ENCODE measurements at places on chromosomes 2 and 18. TPM values are rescaled to one million over a fixed set of nuclear protein-coding genes. Genes with fewer than 3 reads are reported as not detected.

DNA sequence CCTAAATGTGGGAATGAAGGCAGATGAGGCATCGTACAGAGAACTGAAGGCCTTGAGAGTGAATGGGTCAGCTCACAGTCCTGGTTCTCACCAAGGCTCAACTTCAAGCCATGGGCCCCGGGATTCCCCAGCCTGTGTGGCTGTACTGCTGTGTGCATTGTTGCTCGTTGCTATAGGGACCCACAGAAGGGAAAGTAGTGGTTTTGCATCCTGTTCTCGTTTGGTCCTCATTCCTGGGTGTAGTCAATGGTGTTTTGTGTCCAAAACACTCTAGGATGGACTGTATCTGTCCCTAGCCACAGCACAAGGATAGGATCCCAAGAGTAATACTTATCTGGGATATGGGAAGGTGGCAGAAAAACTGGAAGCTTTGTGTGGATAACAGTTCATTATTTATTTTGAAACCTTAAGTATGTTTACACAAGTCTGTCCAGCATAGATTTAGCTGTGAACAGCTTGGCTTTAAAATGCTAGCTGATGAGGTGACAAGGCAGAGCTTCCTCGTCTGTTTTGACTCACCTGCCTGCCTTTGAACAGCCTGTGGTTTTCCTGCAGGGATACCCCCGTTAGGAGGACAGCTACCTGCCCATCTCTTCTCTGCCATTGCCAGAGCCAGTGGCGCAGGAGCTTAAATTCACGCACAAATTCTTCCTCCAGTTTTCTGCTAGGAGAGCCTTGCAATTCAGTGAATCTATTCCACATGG lies 85.0 kb downstream of the WDSUB1 start:
- H3K4me1 ChIP-seq = no peaks in the 10 kb centered on the region
- H3K27ac ChIP-seq = no peak overlapping the region
- no peaks in the 10 kb centered on the region for H3K27me3 ChIP-seq
- no peak for DNase-seq
- H3K36me3 ChIP-seq = no peaks in the 10 kb centered on the region

GRCh38 chr18:58087928-58088690 lies 44.1 kb downstream of the NEDD4L start:
- H3K36me3 ChIP-seq = no peaks in the 10 kb centered on the region
- no peak for DNase-seq
- H3K27ac ChIP-seq = peak overlapping the region; percentile 70
- peaks cover 22% of the 10 kb centered on the region for H3K4me1 ChIP-seq

DNA sequence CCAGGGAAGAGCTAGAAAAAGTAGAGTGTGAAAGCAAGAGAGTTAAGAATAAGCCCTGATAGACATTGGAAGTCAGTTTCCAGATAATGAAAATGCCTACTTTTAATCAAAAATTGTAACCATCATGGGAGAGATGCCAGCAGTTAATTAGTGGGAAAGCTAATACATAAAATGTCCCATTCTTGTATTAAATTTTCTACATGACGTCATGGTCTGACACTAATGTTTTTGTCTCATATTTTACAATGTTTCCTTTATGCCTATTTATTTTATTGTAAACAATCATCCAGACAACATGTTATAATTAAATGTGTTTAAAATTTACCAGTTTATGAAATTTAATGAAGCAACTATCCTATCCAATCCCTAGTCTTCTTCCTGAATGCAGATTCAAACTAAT lies 26.3 kb upstream of the CCDC178 start:
- H3K27ac ChIP-seq = no peak overlapping the region
- no peak overlapping the region for H3K4me3 ChIP-seq
- no peaks in the 10 kb centered on the region for H3K27me3 ChIP-seq
- no peak for DNase-seq

GRCh38 chr2:235901243-235901642 lies 266.9 kb downstream of the GBX2 start:
- H3K4me3 ChIP-seq = no peak overlapping the region
- no peak for DNase-seq
- no peaks in the 10 kb centered on the region for H3K27me3 ChIP-seq
- no peak overlapping the region for H3K27ac ChIP-seq
- H3K4me1 ChIP-seq = no peaks in the 10 kb centered on the region

DNA sequence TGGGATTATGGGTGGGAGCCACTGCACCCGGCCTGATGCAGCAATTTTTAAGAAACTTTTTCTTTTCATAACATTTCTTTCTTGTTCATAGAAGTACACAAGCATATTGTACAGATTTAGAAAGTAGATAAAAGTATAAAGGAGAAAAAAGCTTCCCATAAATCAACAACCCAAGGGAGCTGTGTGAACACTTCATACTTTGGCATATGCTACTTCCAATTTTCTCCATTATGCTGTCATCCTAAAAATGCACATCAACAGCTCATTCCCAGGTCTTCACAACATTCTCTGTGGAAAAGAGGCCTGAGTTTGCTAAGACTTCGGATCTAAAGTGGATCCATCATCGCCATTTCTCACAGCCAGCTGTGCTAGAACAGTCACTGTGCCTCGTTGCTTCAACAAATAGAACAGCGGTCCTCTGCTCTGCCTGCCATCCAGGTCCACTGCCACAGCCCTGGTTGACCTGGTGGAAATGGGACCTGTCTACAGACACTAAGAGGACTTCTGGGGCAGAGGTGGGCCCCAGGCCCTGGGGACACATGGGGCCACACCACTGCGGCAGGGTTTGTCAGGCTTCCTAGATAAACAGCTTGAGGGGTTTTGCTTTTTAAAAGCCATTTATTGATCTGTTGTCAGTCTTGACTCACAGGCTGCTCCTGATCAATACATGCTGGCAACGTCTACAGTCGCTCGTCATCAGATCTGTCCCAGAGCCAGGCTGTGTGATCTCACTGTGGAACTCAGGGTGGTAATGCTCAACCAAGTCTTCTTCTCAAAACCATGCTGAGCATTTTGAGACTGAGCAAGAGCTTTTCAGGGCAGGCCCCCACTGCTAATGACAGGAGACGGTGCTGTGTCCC lies 72.7 kb upstream of the MGAT4A start:
- H3K4me1 ChIP-seq = peaks cover 25% of the 10 kb centered on the region
- DNase-seq = no peak
- no peak overlapping the region for H3K27ac ChIP-seq
- no peaks in the 10 kb centered on the region for H3K36me3 ChIP-seq

- no peak for DNase-seq
- peak overlapping the region; percentile 56 for H3K27ac ChIP-seq
- H3K36me3 ChIP-seq = no peaks in the 10 kb centered on the region
Measured at GRCh38 chr18:46097431-46097800, 680 bp downstream of the ATP5F1A start.

- no peak for DNase-seq
- no peak overlapping the region for H3K27ac ChIP-seq
- no peaks in the 10 kb centered on the region for H3K4me1 ChIP-seq
- H3K36me3 ChIP-seq = no peaks in the 10 kb centered on the region
Measured at GRCh38 chr2:197993363-197993762, 189.0 kb downstream of the PLCL1 start.

The CEP68 gene
- total RNA-seq = 14.0 TPM

The CTIF gene
- total RNA-seq = 19.9 TPM

The UGT1A9 gene
- 0.20 TPM for total RNA-seq

All from Caco-2 (cell line).